LHCN-M2 (cell line): ENCODE measurements at places on chromosomes 7 and 10. TPM values are rescaled to one million over a fixed set of nuclear protein-coding genes. Genes with fewer than 3 reads are reported as not detected.

GRCh38 chr7:149816267-149816751 is 21.9 kb upstream of the ZNF862 start:
- DNase-seq, result no peak

- no peak for DNase-seq
These were observed 63.4 kb downstream of the SYPL1 start for GRCh38 chr7:106048706-106049020.

DNA sequence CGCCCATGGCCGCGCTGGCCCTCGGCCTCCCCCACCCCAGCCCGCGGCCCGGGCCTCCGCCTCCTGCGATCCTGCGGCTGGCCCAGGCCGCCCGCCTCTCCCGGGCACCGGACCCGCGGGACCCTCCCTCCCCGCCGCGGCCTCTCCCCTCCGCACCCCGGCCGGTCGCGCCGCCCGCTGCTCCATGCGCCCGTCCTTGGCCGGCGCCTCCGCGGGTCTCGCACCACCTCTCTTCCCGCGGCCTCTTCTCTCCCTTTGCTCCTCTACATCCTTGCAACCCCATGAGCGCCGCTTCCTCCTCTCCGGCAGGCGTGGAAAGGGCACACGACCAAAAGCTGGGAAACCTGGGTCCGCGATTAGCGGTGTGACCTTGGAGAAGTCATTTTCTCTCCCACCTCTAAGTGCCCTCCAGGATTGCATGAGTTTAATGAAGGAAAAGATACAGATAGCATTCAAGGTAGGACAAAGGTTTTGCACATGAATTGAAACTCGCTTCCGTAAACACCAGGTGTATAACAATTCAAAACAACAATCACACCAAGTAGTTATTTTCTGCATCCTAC is 448 bp upstream of the SRPK2 start:
- peak; percentile 78 for DNase-seq

GRCh38 chr10:72846238-72846637 is 47.3 kb upstream of the OIT3 start:
- DNase-seq, result peak; percentile 88

- no peak for DNase-seq
These were observed 622 bp downstream of the DYNC1I1 start for GRCh38 chr7:95772771-95773581.

NUTM2B gene
- total RNA-seq, result 0.34 and 0.58 TPM in 2 replicates

SPDYE8 gene
- total RNA-seq, result not detected in 2 replicates

AEBP1 gene
- total RNA-seq, result not detected in 2 replicates
